ENCODE measurements at places on chromosomes 5 and 9.

- no peak for DNase-seq
Measured at GRCh38 chr5:36378551-36378950, 76.8 kb upstream of the RANBP3L start.

GRCh38 chr9:97575673-97576200 lies 57.4 kb downstream of the TSTD2 start:
- DNase-seq: no peak

DNA sequence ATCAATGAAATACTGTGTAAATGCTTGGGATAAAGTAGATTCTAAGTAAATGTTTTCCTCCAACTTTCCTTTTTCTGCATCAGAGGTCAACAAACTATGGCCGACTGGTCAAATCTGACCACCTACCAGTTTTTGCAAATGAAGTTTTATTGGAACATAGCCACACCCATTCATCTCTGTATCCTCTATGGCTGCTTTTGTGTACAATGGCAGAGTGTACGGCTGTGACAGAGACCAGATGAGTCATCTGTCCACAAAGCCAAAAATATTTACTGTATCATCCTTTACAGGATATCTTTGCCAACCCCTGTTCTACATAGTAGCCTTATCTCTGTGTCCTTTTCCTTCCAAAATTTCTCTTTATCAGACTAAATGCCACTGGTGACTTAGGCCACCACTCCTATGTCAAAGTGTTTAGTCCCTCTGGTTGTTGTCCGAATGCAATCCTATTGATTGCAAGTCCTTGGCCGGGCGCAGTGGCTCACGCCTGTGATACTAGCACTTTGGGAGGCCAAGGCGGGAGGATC lies 218.4 kb upstream of the KLF4 start:
- no peak for DNase-seq

GRCh38 chr5:80116465-80116864 lies 81.3 kb downstream of the THBS4 start:
- no peak for DNase-seq
